NCI-H1092 treated with DMSO at 0.1 percent for 48 hours (cell line): ENCODE measurements at places on chromosomes 4 and X.

DNA sequence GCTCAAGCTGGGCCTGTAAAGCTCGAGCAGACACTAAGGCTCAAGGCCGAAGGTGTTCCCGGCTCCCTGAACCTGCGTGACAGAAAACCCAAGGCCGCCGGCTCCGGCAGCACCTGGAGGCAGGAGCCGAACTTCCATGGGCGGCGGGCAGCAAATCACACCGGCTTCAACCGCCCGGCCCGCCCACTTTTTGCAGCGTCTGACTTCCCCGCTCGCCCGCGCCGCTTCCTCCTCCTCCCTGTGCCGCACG lies 940 bp upstream of the NSD2 start:
- peak; percentile 84 for DNase-seq

- DNase-seq: no peak
These were observed 19.3 kb upstream of the CPE start for GRCh38 chr4:165359506-165359905.

- DNase-seq: no peak
These were observed 12.9 kb upstream of the ADH4 start for GRCh38 chr4:99156992-99157391.

GRCh38 chrX:1313788-1314187 lies 22.8 kb upstream of the IL3RA start:
- DNase-seq: no peak

DNA sequence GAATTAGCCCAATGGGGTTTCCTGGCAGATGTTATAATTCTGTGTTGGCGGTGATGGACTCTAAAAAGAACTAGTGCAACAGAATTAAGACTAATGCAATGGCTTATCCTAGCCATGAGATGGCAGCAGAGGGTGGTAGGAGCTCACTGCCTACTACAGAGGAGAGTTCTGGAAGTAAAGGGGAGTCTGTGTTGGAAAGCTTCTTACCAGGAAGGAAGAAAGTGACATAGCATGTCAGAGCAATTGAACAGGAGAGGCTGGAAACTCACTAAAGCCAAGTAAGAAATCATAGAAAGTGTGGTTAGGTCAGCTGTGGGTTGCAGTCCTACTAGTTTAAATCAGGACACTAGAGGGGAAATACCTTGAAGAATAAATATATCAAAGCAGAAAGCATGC lies 6.3 kb upstream of the TRPC5OS start:
- peak; percentile 67 for DNase-seq

- DNase-seq: peak; percentile 5
These were observed 1.7 kb upstream of the MTNR1A start for GRCh38 chr4:186557061-186557460.

DNA sequence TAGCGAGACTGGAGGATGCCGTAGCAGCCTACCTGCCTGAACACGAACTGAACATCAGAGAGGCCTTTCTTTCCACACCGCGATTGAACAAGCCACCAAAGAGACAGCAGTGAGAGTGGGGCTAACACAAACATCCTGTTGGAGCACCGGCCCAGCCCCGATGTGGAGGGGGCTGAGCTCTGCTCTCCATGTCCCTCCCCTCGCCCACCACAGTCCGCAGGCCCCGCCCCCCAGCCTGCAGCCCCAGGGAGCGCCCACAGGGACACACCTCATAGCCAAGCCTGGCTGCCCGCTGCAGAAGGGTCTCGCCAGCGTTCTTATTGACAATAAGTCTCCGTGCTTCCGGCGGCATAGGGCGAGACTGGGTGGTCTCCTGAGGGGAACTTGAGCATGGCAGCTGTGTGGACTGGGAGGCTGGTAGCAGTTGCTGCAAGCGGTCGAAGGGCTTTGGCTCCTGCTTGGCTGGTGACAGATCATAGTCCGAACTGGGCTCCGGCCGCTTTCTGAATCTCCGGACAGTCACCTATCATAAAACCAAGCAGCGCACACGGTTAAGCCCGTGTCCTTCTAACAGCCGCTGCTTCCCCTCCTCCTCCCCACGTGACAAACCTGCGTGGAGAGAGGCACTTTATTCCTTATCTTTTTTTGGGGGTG lies 35.8 kb downstream of the BCOR start:
- no peak for DNase-seq

DNA sequence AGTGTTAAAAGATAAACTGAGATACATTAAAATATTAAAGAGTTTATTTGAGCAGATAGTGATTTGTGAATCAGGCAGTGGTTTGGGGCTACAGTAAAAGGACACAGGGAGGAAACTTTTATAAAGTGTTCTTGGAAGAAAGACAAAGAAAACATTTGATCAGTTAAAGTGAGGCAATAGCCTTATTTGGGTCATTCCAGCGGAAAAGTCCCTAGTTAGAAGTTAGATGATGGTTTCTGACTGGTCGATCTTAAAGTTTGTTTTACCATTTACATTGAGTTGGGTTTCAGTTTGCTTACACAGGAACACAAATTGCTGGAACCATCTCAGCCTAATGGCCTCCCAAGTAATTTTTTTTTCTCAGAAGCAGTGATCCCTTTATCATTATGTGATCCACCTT lies 69.7 kb downstream of the PPP1R2C start:
- DNase-seq: no peak

DNA sequence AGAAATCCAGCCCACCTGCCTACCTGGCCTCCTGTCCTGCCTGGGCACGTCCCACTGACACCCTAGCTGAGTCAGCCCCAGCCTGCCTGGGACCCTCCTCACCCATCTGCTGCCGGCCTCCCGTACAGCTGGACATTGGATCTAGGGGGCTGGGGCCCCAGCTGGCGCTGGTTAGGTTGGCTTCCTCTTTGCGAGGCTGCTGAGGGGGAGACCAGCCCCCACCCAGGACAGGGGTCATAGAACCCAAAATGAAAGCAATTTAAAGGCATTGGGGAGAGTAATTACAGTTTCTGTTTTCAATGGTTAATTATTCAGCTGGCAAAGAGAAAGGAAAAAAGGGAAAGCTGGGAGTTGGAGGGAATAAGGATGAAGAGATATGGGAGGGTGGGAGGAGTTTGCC lies 15.8 kb downstream of the EFNB1 start:
- no peak for DNase-seq

DNA sequence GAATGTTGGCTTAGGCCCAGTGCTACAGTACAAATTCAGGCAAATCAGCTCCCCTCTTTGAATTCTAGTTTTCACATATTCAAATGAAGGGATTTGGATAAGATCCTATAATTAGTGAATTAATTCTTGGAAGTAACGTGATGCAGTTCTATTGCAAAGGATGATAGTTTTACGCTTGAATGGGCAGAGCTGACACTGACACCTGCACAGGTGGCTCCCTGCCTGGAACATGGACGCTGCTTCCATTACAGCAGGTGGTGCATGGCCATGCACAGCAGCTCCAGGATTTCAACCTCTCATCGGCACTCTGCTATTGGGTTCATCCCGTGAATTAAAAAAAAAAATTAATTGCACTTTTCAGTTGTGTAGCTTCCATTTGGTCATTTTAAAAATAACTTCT lies 28.4 kb upstream of the RPS6KA6 start:
- peak; percentile 4 for DNase-seq

DNA sequence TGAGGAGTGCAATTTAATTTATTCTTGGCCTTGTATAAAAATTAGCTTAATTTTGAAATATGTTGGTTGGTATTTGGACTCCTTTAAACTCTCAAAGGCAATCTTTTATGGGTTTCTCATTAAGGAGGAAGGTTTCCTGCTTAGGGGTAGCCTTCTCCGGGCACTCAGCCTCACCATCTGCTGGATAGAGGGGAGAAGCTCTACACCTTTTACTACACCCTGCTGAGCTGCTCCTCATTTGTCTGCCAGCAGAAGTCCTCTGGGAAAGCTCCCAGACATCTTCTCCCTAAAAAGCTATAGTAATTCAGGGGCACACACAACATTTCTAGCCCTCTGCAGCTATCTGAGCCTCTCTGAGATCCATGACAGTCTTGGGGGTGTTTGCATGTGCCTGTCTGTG lies 179.1 kb downstream of the SOWAHB start:
- peak; percentile 17 for DNase-seq

- DNase-seq: no peak
These were observed 172.7 kb upstream of the FRG1 start for GRCh38 chr4:189767941-189768340.

- no peak for DNase-seq
These were observed 27.5 kb downstream of the NKX1-1 start for GRCh38 chr4:1378559-1379231.

DNA sequence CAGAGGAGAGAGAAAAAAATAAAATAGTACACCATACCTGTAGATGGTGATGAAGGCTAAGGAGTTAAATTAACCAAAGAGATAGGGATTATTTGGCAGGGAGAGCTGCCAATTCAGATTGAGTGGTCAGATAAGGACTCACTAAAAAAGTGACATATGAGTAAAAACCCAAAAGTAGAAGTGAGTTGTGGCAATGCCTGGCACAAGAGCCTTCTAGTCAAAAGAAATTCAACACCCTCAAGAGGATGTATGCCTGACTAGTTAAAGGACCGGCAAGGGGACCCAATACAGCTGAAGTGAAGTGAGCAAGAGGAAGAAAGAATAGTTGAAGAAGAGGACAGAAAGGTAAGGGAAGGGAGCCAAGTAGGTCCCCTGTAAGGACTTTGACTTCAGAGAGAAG lies 34.9 kb downstream of the ELF2 start:
- no peak for DNase-seq

GRCh38 chr4:8247047-8247930 lies 22.3 kb upstream of the HTRA3 start:
- no peak for DNase-seq

DNA sequence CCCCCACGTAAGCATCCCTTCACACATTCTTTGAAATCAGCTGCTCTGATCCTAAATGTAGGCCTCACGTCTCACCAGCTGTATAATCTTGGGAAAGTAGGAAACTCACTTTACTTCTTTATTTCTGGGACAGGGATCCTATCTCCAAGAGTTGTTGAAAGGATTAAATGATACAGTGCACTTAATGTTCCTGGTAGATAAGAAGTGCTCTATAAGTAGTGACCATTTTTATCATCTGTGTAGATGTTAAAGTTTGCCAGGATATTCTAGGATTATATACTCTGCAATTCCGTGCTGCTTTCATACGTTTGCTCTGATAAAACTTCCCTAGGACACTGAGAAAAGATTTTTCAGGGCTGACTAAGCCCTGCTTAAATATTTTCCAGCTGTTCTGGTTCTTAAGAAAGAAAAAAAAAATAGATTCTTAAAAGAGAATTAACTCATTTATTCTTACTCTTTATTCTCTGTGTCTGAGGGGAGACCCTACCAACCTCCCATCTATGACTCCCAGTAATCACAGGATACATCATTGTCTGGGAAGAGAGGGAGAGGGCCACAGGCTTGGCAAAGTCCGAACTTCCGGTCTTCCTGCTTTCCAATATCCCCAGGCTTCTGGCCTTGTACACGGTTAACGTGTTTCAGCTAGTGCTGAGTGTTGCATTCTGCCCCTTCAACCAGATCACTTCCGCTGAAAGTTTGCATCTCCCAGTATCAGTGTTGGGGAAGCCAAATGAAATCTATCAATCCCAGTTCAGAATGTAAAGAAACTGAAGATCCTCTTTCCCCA lies 269.2 kb downstream of the TRIML1 start:
- DNase-seq: no peak

DNA sequence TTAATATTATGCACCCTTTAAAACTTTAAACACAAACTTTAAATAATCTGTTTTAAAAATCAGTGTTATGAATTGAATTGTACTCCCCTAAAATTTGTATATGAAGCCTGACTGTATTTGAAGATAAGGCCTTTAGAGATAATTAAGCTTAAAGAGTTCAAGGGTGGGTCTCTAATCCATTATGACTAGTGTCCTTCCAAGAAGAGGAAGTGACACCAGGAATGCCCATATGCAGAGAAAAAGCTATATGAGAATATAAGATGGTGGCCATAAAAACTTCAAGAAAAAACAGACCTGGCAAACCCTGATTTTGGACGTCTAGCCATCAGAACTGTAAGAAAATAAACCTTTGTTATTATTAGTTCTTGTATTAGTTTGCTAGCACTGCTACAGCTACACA lies 29.0 kb downstream of the UGT2A2 start:
- DNase-seq: no peak

DNA sequence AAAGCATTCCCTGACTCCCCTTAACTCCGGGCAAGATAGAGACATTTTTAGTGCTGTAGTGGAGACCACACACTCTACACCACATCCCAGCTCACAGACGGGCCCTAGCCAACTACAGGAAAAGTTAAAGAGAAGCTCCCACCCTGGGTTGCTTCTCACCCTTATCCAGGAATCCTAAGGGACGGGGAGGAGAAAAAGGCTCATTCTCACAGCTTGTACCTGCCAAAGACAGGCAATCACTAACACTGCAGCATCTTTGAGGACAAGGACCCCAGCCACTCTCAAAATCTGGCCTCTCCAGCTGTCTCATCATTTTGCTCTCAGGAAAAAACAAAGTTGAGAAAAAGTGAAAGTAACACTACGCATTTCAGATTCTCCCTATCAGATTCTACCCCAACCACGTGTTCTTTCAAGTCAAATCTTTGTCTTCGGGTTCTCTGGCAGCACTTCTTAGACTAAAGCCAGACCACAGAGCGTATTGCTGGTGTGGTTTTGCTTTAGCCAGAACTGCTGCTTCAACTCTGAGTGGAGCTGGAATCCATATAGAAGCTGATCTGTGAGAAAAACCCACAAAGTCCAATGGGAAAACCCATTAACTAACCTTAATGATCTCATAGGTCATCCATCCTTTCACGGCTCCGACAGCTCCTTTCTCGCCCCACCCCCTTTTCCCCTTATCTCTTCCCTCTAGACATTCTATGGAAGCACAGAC lies 605.9 kb upstream of the DIPK2B start:
- DNase-seq: no peak

- no peak for DNase-seq
These were observed 68.6 kb downstream of the CDS1 start for GRCh38 chr4:84651499-84651898.

GRCh38 chrX:103839404-103839803 lies 7.3 kb upstream of the RAB9B start:
- DNase-seq: no peak

GRCh38 chrX:55129361-55129760 lies 40.5 kb downstream of the PAGE2 start:
- no peak for DNase-seq

GRCh38 chrX:2691543-2692220 lies 587 bp downstream of the CD99 start:
- no peak for DNase-seq

DNA sequence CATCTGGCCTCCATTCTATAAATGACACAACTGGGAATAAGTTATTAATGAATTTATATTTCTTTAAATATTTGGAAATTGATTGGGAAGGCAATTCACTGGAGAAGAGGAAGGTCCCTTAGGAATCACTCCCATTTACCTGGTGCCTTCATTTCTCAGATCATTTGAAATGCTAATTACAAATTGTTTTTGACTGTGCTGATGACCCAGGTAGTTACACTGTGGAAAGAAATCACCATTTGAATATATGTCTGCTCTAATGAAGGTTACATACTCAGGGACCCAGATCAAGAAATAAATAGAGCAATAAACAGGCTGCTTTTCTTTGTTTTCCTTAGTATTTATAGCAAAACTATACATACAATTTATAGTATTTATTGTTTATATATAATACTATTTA lies 1759.1 kb downstream of the ARAP2 start:
- DNase-seq: no peak

GRCh38 chrX:7925867-7926472 lies 1.2 kb downstream of the PNPLA4 start:
- DNase-seq: peak; percentile 60

GRCh38 chr4:5127556-5127955 lies 76.3 kb downstream of the STK32B start:
- DNase-seq: no peak

- no peak for DNase-seq
These were observed 40.9 kb upstream of the NKRF start for GRCh38 chrX:119647089-119647488.

- DNase-seq: no peak
These were observed 725 bp upstream of the CXCL1 start for GRCh38 chr4:73868206-73869129.
